AG04450 (cell line): ENCODE measurements at places on chromosomes 7 and 10.

DNA sequence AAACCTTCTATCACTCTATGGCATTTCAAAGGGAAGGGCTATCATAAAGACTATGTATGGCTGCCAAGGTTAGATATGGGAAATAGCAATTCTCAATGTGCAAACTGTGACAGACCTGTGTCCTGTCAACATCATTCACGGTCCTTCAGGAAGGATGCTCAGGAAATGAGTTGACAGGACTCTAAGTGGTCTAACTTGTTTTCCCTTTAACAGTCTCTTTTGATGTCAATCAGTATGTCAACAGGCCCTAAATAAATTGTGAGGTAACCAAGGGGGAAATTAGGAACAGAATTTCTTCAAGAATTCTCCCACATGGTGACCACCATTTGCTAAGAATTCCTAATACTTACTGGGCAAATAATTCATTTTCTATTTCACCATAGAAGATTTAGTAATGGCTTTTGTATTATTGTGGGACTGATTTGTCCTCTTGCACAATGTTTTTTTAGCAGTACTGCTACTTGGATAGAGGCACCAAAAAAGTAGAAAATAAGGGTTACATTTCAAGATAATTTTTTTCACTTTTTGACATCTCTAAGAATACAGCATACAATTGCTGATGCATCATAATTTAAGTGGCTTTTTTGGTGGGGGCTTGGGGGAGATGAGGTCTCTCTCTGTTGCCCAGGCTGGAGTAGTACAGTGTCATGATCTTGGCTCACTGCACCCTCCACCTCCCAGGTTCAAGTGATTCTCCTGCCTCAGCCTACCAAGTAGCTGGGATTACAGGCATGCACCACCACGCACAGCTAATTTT lies 275.8 kb downstream of the CACNA2D1 start:
- DNase-seq = no peak

DNA sequence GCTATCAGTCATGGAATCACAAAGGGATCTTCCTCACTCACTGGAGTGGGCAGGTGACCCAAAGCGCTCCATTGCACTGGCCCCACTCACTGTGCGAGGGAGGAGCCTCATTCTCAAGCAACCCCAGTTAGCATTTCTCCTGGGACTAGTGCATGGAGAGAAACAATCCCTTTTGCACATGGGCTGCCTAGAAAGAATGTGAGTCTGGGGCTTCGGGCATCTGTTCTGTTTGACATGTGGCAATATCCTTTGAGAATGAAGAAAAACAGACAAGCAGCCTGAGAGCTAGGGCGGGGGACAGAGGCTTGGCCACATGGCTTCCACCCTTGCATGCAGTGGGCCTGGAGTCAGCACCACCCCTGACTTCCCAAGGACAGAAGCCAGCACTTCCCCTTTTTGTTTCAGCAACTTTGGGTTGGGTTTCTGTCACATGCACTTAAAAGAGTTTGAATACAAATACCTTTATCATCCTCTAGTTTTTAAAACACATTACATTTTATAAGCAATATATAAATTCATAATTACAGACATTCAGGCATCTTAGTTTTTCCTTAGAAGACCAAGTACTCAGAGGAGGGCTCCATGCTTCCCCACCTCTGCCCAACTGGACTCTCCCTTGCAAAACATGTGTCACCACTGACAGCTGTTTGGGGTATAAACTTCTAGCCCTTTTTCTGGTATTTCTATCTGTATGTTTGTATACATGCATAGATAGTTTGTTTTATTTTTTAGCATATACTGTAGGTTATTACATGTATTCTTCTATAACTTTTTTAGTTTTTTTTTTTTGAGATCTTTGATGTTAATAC lies 73.8 kb downstream of the RBM20 start:
- no peak for DNase-seq

GRCh38 chr10:96407560-96408069 lies 48.8 kb upstream of the OPALIN start:
- no peak for DNase-seq

DNA sequence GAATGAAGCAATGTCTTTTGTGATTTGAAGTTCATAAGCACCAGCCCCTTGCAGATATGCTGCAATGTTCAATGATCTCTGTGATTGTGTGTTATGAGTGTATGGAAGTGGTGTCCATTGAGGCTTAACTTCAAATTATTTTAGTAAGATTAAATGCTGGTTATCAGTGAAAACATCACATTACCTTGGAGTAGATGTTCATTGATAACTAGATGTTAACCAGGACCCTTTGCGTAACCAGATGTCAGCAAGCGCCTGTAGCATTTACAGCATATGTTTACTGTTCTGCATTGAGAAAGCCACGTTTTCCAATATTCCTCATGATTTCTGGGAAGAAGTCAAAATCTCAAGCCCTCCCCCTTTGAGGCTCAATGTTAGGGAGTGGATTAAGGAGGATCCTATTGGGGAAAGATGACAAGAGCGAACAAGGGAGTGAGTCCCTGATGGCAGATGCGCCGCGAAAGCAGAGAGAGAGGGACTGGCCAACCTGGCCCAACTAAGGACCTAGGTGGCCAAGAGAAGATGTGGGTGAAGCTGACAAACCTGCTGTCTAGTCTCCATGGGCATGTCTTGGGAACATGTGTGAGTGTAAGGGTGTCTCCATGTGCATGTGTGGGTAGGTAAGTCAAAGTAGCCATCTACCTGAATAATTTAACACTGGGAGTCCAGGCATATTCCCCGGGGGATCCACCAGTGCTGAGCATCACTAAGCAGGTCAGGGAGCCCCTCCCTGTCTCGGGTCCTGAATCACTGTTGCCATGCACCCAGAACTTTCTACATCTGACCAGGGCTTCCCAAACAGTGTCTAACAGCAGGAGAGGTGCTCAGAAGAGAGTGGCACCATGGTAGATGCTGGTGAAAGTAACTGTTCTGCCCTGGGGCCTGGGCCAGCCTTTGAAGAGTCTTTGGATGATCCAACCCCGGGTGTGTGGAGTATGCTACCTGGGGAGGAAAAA lies 141.6 kb upstream of the GDF10 start:
- no peak for DNase-seq

DNA sequence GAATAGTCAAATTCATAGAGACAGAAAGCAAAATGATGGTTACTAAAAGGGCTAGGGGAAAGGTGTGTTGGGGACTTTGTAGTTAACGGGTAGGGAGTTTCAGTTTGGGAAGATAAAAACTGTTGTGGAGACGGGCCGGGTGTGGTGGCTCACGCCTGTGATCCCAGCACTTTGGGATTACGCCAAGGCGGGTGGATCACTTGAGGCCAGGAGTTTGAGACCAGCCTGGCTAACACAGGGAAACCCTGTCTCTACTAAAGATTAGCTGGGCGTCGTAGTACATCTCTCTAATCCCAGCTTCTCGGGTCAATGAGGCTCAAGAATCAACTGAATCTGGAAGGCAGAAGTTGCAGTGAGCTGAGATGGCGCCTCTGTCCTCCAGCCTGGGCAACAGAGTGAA lies 30.8 kb downstream of the KPNA7 start:
- DNase-seq = no peak

DNA sequence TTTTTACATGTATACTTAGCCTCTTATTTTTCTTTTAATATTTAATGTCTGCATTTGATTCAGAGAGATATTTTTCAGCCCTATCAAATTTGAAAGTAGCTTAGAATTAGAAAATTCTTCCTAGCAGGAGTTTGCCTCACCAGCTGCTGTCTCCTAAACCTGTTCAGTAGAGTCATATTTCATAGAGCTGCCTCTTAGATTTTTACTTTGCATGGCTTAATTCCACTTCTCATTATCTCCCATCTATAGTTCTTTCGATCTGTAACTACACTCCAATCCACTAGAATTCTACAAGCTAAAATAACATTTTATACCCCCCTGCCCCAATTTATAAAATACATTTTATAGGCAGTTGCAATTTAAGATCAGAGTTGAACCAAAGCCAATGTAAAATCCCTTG lies 227.0 kb downstream of the ANK3 start:
- no peak for DNase-seq

- DNase-seq = no peak
Observed at GRCh38 chr7:20786779-20787659, at the start of gene SP8. SP8 (minus strand) TSS chr7:20786886; CDS start chr7:20786798, 88 bp downstream.

- DNase-seq = no peak
Observed at GRCh38 chr7:131302876-131303707, 24.6 kb upstream of the MKLN1 start.

DNA sequence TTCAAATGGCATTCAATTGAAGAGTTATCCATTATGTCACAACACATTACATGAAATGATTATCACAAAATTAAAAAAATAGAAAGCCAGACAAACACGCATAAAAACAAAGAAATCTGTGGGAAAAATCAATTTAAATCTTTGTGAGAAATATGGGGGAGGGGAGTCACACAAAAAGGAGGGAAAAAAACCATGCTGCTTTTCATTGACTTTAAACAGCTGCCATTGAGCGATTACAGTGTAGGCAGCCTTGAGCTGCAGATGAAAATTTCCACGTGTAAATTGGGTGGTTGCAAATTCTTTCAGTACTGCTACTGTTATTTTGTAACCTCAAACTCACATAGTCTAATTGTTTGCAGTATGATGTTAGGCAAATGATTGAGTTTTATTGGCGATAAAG lies 889.9 kb upstream of the PHF14 start:
- no peak for DNase-seq

DNA sequence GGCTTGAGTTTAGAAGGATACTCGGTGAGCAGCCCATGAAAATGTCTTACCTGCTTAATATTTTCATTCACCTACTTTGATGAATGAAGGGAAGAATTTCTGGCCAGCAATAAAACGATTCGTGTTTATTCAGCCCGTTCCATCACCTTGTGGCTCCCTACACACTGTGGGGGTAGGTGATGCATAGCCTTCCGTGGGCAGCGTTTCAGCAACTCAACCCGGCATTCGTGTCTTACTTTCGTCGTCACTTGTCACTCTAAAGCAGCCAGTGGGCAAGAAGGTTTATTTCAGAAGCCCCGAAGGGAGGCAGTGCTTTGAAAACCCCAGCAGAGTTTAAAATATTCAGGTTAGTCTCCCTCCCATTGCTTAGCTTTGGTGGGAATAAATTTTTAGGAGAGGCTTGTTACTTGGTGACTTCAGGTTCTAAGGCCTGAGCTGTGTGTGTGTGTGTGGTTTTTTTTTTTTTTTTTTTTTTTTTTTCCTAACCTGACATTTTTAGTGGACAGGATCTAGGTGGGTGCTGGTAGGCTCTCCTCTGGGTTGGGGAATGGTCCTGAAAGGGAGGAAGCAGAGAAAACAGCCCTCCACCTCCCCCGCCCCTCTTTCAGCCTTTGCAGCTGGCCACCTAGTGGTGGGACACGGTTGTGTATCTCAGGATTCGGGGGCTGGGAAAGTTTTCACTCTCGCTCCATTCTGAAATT lies 1.8 kb downstream of the GRK5 start:
- DNase-seq = no peak

- DNase-seq = no peak
Observed at GRCh38 chr10:79413196-79413595, 32.2 kb downstream of the ZCCHC24 start.

DNA sequence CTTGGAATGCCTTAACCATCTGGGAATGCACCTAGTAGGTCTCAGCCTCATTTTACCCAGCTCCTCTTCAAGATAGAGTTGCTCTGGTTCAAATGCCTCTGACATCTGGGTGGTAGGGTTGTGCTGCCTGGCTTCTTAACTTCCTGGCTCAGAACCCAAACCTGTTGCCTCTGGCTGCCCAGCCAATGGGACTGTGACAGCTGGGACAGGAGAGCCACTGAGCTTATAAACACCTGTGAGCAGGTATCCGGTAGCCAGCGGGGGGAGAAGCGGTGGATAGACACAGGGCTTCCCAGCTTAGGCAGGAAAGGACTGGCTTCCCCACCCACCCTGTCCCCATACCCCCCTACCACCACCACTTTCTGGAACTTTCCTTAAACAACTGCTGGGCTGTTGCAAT lies 115.8 kb upstream of the CARD11 start:
- no peak for DNase-seq

DNA sequence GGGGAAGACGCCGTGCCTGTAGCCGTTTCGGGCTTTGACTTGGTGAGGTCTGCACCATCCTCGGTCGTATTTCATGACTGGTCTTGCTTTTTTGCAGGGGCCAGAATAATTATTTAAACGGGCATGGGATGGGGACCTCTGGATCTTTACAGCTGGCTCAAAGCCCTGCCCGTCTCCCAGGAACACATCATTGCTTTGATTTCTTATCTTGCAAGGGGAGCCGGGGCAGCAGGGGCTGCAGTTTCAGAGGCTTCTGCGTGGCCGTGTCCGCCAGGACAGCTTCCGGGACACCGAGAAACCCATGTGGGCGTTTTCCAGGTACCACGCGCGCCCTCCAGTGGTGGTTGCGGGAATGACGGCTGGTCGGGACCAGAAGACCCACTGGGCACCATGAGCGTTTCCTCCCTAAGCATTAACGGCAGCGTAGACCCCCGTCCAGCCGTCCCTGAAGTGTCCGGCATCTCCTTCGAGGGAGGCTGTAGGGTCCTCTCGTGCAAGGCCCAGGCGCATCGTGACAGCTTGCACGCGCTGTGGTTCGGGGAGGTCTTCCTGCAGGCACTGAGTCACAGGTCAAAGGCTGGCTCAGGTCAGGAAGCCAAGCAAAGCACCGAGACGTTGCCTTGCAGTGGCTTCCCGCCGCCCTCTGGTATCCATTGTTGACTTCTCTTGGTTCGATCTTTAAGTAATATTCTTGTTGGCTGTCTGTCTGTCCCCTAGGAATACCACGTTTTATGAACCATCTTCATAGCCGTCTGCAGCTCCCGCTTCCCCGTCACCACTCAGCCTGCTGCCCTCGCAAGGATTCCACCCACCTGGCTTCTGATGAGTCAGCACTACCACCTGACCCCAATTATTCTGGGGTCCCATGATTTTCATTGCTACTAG lies 16.2 kb upstream of the ZFAND2A start:
- no peak for DNase-seq

DNA sequence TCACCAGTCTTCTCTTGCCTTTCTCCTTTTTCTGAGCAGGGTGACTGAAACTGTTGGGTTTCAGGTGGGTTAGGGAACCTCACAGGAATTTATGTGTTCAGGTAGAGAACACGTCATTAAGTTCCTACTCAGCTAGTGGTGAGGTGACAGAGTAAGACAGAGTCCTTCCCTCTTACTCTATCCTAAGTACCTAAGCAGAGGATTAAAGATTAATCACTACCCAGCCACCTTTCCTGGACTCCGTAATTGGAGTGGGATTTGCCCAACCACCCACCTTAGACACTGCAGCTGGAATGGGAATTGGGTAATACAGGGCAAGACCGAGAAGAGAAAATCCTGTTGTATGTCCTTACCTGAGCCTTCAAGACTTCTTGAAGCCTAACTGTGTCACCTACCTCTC lies 158.1 kb downstream of the LRRC4 start:
- no peak for DNase-seq

DNA sequence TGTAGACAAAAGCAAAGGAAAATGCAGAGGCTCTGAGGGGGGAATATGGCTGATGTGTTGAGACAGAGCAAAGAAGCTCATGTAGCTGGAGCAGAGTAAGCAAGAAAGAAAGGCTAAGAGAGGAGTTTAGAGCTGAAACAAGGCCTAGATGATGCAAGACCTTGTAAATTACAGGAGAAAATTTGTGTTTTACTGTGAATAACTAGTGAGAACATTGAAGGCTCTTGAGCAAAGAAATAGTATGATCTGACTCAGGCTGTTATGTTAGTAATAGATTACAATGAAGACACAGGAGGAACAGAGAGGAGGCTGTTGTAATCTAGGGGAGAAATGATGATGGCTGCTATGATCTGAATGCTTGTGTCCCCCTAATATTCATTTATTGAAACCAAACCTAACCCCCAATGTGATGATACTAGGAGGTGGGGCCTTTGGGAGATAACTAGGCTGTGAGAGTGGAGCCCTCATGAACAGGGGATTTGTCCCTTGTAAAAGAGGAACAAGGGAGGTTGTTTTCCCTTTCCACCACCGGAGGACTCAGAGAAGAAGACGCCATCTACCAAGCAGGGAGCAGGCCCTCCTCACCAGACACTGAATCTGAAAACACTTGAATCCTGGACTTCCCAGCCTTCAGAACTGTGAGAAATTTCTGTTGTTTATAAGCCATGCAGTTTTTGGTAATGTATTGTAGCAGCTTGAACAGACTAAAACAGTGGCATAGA lies 394.9 kb downstream of the HTR7 start:
- DNase-seq = no peak
